Upper lobe of right lung (tissue), 1 donor: ENCODE measurements at places on chromosomes 2 and 18. TPM values are rescaled to one million over a fixed set of nuclear protein-coding genes. Genes with fewer than 3 reads are reported as not detected.

The TFCP2L1 gene
- 22.0 TPM for total RNA-seq

The ALPI gene
- not detected for total RNA-seq

The LTBP1 gene
- 36.0 TPM for total RNA-seq

The PLEKHH2 gene
- total RNA-seq, result 53.8 TPM

The TEKT4 gene
- not detected for total RNA-seq

The MAB21L4 gene
- 22.2 TPM for total RNA-seq

The TRMT61B gene
- 12.7 TPM for total RNA-seq

The MATN3 gene
- total RNA-seq, result 11.7 TPM

The RAB6C gene
- total RNA-seq, result not detected

The EML6 gene
- total RNA-seq, result 1.4 TPM

The KCMF1 gene
- total RNA-seq, result 72.9 TPM

The TMEM198 gene
- total RNA-seq, result 2.9 TPM

The DSG1 gene
- total RNA-seq, result not detected

The CABLES1 gene
- 39.5 TPM for total RNA-seq

The PRSS56 gene
- total RNA-seq, result not detected

The SKA1 gene
- 0.52 TPM for total RNA-seq

The PUM2 gene
- total RNA-seq, result 116 TPM

The CIB4 gene
- not detected for total RNA-seq

The APCDD1 gene
- 27.6 TPM for total RNA-seq

The DNER gene
- total RNA-seq, result 0.14 TPM

The CYP26B1 gene
- 3.8 TPM for total RNA-seq

The IL37 gene
- not detected for total RNA-seq

The ZNF804A gene
- 0.78 TPM for total RNA-seq

The RIT2 gene
- total RNA-seq, result not detected

The TUBA4B gene
- not detected for total RNA-seq

The CCDC85A gene
- 22.2 TPM for total RNA-seq

The DNAJC5G gene
- total RNA-seq, result not detected

The LIMS4 gene
- total RNA-seq, result 2.1 TPM

The MLPH gene
- total RNA-seq, result 423 TPM

The SDC1 gene
- total RNA-seq, result 148 TPM

The CERS6 gene
- 17.8 TPM for total RNA-seq

The SERPINB13 gene
- total RNA-seq, result not detected

The BBS5 gene
- total RNA-seq, result 6.0 TPM

The ZBTB7C gene
- total RNA-seq, result 17.7 TPM

The CHAC2 gene
- 3.6 TPM for total RNA-seq

The CSRNP3 gene
- 1.9 TPM for total RNA-seq

The CAPN14 gene
- total RNA-seq, result 0.26 TPM

The LIPG gene
- total RNA-seq, result 10.2 TPM

The DNAH6 gene
- 1.1 TPM for total RNA-seq

The CCNYL1 gene
- total RNA-seq, result 25.7 TPM

The SLC4A3 gene
- 2.9 TPM for total RNA-seq

The RGPD3 gene
- total RNA-seq, result 0.12 TPM
